ENCODE measurements at places on chromosomes 2 and 18.

DNA sequence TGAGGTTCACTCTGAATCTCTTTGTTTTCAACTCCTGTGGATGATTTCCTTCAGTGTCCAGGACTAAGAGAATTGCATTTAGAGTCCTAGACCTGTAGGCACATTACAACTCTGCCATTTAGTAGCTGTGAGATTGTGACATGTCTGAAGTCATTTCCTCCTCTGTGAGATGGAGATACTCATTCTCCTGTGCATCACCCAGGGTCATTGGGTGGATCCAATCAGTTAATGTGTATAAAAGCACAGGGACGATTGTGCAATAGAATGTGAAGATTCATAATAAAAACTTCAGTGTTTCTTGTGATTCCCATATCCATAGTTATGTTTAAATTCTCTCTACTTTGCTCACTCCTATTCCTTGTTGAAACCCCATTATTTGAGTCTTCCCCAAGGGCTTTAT is 113.6 kb downstream of the DIS3L2 start:
- no peak for DNase-seq

DNA sequence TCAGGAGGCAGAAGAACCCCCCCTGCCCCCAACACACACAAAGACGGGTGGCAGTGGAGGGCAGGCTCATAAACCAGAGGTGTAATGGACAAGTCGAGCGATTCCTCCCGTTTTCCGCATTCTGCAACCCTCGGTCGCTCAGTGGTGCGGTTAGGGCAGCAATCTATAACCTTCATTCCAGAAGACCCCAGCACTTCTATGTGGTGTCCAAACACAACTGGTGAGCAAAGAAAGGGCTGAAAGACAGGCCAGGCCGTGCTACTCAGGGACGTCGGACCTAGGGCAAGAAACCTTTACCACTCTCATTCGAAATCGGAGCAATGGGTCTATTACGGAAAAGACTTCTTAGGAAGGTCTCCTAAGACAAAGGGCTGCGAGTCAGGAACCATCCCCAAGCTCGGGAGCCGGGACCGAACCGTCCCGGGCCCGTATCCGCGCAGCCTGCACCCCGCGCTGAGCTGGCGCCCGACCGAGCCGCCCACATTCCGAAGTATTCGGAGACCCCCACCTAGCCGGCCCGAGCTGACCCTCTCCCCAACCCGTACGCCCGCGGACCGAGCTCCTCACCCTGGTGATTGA is 568 bp downstream of the ARL5A start:
- DNase-seq = no peak

DNA sequence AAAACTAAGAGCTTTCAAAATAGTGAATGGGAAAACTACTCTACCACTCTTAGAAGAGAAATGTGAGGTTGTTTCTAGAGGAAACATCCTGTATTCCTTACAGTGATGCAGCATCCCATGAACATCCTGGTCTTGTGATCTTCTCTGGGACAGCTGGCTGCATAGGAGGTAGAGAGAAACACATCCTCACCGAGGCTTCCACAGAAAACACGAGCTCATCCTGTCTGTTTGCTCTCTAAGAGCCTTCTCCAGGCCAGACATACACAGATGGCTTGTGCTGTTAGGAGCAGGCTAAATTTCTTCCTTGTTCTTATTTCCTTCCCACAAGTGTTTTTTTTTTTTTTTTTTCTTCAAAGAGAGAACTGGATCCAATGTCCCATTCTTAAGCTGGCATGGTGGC is 14.7 kb upstream of the FZD7 start:
- DNase-seq = no peak

- DNase-seq = no peak
Observed at GRCh38 chr2:48423376-48423775, 106.6 kb upstream of the STON1 start.

- DNase-seq = no peak
Observed at GRCh38 chr2:43417300-43417699, 178.5 kb downstream of the THADA start.
